ENCODE measurements at places on chromosomes 13 and 19. TPM values are rescaled to one million over a fixed set of nuclear protein-coding genes. Genes with fewer than 3 reads are reported as not detected.

The ZNF426 gene
- total RNA-seq = 4.6 TPM

The PLIN5 gene
- total RNA-seq = 4.1 TPM

The TMEM150B gene
- total RNA-seq = 0.58 TPM

The TMEM221 gene
- 0.42 TPM for total RNA-seq

The HS6ST3 gene
- 1.5 TPM for total RNA-seq

The TMEM147 gene
- 158 TPM for total RNA-seq

The NALCN gene
- total RNA-seq = 1.5 TPM

The NKPD1 gene
- total RNA-seq = 100 TPM

- no peak for DNase-seq
These were observed 8.3 kb downstream of the OBI1 start for GRCh38 chr13:78650717-78651083.

DNA sequence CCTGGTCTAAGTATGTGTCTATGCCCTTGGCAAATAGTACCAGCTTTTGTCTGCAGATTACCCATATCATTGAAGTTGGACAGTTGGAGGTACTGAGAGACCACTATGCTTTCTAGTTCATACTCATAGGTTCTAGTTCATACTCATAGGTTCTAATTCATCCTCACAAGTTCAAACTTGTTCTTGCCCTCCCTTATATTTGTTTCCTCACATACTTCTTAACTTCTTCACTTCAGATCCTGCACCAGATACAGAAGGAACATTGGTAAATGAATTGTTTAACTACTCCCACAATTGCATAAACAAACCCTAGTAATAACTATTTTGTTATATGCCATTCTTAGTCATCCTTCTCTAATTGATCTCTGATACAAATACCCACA lies 172.2 kb downstream of the SLITRK1 start:
- no peak for DNase-seq

DNA sequence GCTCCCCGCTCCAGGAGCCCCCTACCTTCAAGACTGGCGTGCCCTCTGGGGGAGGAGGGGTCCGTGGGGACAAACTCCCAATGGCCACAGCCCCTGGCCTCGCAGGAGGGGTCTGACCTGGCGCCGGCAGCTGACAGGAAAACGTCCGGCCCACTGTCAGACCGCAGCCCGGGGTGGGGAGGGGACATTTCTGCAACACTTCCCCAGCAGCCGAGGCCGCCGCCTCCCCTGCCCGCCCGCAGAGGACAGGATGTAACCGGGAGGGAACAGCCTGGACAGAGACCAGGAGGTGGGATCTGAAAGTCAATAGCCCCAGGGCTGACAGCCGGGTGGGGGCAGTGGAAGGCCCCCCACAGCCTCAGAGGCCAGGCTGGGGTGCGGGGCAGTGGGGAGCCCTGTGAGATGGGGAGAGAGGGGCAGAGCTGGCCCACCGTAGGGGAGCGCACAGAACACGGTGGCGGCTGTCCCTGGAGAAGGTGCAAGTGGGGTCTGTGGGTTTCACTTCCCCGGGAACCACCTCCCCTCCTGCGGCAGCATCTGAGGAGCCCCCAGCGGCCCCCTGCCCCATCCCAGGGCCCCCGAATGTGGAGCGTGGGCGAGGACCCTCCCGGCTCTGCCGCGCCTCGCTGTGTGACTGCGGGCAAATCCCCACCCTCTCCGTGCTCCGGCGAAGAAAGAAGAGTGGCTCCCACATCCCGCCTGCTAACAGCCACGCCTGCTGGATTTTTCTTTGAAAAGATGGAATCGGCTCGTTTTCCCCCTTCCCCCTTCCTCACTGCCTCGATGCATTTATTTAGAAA lies at the start of gene PEAK3:
Gene PEAK3, minus strand, starts transcription at position 114 of the 800 bp plus-strand sequence. CDS start 1,244 bp downstream, outside the sequence.
- peak; percentile 66 for DNase-seq

GRCh38 chr13:29534083-29534482 lies 61.4 kb downstream of the SLC7A1 start:
- no peak for DNase-seq

- DNase-seq = peak; percentile 49
These were observed 409.0 kb downstream of the COG6 start for GRCh38 chr13:40064154-40065097.

- no peak for DNase-seq
These were observed 36.4 kb upstream of the UBAC2 start for GRCh38 chr13:99164226-99164625.

- DNase-seq = no peak
These were observed 656 bp downstream of the ZNF155 start for GRCh38 chr19:43984687-43985000.

DNA sequence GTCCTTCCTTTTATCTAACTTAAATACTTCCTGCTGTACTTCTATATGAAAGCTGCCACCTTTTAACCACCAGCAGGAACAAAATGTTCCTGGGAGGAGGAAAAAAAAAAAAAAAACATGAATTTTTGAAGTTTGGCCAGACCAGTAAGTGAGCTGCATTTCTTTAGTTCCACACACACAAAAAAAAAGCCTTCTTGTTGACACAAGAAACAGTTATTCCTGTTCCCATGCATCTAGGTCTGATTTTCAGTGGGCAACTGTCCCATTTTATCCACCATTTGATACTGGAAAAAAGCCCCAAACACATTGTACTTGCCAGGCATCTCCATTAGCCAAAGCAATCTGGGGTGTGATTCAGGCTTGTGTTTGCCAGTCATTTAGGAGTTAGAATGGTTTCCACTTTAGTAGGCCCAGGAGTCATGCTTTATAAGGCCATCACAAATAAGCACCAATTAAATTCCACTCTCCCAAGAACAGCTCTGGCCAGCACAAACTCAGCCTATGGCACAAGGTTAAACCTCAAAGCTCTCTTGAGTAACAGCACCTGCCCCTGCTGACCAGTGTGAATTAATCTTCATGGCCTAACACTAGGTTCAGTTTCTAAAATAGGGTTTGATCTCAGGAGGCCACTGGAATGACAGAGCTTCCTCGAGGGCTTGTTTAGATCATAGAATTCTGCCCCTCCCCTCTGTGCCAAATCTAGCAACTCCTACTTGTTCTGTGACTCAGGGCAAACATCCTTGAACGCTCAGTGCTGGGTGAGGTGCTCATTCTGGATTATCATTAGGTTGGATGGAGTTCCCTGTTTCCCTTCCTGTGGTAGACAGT lies 67.1 kb downstream of the NUFIP1 start:
- peak; percentile 71 for DNase-seq

GRCh38 chr13:26604784-26605545 lies 47.5 kb downstream of the WASF3 start:
- peak; percentile 49 for DNase-seq

- DNase-seq = no peak
These were observed 309.3 kb upstream of the HTR2A start for GRCh38 chr13:47206111-47206510.

- no peak for DNase-seq
These were observed 24.9 kb downstream of the RCBTB1 start for GRCh38 chr13:49560270-49561061.

- no peak for DNase-seq
These were observed 532.4 kb upstream of the SGCG start for GRCh38 chr13:22648320-22648801.

DNA sequence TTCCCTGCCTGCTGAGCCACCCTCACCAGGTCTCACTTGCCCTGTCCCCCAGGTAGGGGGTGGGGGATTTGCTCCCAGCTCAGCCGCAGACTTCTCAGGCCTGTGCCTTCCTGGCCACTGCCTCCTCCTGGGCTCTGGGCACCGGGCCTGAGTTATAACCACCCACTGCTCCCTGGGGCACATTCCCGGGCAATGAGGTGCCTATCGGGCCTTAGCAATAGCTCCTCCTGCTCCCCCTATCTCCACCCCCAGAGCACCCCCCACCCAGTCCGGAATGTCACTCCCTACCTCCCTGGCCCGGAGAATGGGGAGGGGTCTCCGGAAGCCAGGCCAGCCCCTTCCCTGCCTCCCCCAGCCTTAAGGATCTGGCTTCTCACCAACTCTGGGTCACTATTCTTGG lies at the start of gene KLK5:
Gene KLK5, minus strand, starts transcription at position 129 of the 400 bp plus-strand sequence. CDS start 381 bp downstream, outside the sequence.
- DNase-seq = no peak

DNA sequence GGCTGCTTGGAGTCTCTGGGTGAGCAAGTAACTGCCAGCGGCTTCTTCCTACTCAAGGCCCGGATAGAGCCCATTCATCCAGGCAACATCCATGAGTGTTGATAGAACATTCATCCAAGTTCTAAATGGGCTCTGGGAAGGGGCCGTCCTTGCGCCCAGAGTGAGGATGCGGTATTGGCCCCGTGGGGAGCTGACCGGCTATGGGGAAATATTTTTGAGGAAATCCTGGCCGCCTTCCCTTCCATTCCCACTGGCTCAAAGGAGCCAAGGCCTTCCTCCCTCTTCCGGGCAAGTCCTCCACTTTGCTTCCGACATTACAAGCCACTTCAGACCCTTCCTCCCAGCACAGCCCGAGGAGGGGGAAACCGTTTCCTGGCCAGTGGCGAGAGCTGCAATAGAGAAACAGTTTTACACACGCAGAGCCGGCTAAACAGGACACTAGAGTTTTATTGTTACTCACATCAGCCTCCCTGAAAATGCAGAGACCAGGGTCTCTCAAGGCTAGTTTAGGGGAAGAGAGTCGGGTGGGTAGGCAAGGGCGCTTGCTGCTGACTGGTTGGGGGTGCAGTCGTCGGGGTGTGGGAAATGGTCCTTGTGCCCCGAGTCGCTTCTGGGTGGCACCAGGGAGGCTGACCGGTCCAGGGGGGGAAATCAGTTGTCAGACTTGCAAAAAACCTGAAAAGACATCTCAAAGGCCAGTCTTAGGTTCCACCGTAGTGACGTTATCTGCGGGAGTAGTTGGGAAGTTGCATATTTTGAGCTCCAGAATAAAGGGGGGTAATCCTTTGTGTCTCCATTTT lies 37.5 kb downstream of the C13orf46 start:
- peak; percentile 74 for DNase-seq

GRCh38 chr13:40344270-40345148 lies 321.9 kb downstream of the FOXO1 start:
- no peak for DNase-seq
